RWPE2 (cell line): ENCODE measurements at places on chromosomes 6 and 20.

GRCh38 chr6:150667977-150668716 is 68.5 kb downstream of the PLEKHG1 start:
- peak; percentile 82 for DNase-seq

GRCh38 chr20:15119852-15120487 is 782.6 kb upstream of the FLRT3 start:
- no peak for DNase-seq

- no peak for DNase-seq
These were observed 270 bp upstream of the TIAM2 start for GRCh38 chr6:154994836-154995253.

DNA sequence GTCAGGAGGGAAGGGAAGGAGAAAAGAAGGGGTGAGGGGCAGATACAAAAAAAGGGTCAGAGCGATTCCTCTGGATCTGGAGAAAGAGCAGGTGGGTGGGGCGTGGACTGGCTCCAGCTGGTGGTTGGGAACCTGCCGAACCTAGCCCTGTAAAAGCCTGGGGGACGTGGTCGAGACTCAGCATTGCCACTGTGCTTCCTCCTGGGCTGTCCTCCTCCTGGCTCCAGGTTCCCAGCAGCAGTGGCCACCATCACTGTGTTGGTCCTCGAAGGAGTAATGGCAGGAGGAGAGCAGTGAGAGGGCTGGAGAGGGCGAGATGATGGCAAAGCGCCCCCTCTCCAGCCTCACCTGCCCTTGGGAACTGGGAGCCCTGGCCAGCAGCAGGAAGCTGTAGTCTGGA is 3.5 kb upstream of the RAET1L start:
- no peak for DNase-seq

DNA sequence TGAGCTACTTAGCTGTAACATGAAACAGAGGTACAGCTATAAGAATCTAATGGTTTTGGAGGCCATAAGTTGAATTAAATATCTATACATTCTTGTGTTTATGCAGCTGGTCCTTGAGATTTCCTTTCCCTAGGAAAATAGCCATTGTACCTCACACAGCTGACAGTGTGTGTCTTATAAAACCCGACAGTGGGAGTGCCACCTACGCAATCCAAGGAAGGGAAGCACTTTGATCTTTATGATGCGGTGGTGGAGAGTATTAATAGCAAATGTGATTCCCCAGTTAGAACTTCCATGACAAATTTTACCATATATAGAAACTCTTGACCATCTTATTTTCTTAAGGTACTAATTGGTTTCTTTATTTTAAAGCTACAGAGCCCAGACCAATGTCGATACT is 149.5 kb downstream of the TMEM200A start:
- no peak for DNase-seq

DNA sequence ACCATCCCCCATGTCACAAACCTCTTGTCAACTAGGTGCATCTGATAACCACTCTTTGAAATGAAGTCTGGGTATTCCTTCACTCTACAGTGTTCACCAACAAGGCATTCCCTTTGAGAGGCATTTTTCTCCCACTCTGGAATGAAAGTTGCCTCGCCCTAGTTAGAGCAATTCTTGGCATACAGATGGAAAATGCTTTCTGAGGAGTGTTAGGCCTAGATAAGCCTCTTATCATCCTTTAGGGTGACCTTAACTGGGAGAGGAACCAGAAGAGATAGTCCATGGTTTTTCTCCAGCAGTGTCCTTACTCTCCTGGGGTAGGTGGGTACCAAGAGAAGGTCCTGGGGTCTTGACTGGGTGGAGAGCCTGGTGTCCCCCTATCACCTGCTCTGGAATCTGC is 14.8 kb downstream of the CLIC5 start:
- DNase-seq = no peak

DNA sequence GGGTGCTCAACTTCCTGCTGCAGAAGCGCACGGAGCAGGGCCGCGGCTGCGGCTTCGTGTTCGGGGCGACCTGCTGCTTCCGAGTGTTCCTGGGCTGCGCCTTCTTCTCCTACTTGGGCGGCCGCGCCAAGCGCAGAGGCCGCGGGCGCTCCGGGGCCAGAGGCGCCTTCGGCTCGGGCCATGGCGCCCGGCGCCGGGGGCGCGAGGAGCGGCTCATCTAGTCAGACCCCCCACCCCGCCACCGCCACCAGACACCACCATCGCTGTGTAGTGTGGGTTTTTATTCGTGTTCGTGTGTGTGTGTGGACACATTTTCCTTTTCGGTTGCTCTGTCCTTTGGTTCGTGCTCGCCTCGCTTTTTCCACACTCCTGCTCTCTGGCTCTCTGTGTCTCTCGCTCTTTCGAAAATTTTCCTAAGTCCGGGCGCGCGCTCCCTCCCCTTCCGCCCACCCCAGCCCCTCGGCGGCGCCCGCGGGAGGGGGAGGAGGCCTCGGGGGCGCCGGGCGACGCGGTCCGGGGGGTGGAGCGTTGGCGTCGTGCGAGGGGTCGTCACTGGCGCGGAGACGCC is 38.1 kb downstream of the GNAS start:
- DNase-seq = peak; percentile 87

DNA sequence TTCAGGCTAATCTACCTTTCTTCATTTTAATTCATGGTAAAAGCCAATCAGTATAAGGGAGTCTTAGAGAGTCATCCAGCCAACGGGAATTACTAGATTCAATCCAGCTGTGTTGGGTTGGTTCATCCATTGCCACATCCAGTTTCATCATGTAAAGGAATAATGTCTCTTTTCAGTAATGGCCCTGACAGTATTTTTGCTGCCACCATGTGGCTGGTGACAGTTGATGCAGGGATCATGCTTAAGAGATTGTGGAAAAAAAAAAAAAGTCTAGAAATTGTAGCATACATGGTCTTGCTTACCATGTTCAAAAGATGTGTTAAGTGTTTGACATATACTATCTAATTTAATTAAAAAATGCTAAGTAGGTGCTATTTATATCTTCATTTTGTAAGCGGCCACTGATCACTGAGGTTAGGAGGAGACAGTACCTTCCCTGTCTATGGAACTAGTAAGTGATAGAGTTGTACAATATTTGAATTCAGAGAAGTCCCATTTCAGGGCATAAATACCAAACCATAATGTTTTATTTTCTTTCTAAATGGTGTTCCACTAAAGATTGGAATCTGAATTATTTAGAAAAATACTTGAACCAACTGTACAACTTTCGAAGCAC is 135.9 kb downstream of the KHDRBS2 start:
- no peak for DNase-seq

DNA sequence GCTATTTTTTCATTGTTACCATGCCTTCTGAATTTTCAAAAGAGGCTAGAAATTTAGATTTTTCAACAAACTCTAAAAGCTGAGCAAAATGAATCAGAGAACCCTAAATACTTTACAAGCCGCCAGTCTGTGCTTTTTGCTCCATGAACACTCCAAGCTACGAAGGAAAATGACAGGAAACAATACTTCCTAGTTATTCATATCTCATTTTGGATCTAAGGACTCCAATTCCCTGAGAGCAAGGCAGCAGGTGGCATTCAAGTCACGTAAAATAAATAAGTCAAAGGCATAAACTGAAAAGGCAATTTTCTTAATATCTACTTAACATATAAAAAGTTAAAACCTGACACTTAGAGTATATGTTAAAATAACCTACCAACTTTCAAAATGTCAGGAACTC is 50.6 kb downstream of the PDSS2 start:
- no peak for DNase-seq

GRCh38 chr6:156729248-156729647 is 47.9 kb upstream of the ARID1B start:
- DNase-seq = no peak
